NCI-H69 (cell line): ENCODE measurements at places on chromosomes 4 and X.

DNA sequence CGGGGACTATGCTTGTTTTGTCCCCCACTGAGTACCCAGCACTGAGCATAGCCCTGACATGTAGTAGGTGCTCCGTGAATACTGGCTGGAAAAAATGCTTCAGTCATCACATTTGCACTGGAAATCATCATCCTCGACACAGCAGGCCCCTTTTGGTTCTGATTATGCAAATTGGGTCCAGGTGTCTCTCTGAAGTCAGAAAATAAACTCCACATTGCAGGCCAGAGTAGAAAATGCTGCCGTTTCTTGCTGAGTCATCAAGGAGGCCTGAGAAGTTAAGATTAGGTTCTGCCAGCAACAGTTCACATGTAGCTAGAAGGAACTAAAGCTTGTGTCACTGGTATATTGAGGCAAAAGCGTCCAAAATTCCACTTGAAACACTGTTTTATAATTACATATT is 15.0 kb upstream of the STK32B start:
- DNase-seq, result no peak

DNA sequence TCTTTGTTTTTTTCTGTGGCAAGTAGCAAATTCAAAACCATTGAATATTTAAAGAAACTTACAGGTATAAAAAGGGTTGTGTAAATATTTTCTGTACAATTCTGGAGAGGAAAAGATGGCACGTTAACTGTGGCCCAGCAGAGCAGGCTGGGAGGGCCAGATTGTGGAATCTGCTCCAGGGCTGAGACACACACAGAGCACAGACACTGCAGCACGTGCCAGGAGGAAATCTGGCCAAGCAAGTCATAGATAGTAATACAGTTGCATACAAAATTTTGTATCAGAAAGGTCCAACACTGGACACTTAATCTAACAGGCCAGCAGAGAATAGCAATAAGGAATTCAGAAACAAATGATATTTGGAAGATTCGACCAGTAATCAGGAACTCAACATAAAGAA is 763.7 kb downstream of the PDHA2 start:
- DNase-seq, result no peak

GRCh38 chr4:104507112-104507511 is 12.4 kb upstream of the CXXC4 start:
- DNase-seq, result no peak

DNA sequence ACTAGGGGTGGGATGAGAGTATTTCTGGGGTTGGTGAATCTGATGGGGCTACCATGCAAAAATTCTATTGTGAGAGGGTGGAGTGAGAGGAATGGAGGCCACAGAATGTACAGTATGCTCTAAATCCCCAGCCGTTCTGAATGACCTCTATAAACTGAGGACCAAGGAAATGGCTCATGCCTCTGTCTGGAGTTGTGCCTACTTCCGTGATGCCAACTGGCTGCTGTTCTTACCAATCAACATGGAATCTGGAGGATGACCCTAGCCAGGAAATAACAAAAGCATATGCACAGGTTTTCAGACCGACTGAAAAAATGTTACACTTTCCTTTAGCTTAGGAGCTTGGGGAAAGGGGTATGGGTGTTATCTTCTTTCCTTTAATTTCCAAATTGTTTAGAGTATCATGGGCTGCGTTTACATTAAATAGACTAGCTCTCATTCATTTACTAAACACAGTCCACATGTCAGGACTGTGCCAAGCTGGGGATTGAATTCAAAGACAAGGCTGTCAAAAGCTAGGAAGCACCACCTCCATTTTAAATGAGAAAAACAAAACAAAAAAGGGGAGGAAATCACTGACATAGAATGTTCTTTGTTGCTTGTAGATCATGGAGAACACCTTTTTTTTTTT is 20.2 kb upstream of the CCKAR start:
- DNase-seq, result no peak

DNA sequence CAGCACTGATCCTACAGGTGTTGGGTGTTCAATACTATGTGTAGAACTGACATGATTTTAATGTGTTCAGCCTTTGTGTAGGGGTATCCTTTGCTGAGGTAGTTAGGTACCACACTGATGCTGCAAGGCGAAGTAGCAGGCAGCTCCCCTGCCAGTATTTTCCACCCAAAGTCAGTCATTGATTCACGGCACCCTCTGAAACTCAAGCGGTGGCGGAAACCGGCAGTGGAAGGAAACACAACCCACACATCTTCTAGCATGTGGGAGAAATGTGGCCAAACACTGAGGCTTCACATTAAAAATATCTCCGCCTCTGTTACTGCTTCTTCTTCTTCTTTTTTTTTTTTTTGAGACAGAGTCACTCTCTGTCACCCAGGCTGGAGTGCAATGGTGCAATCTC is 126.3 kb downstream of the AASDH start:
- DNase-seq, result no peak

DNA sequence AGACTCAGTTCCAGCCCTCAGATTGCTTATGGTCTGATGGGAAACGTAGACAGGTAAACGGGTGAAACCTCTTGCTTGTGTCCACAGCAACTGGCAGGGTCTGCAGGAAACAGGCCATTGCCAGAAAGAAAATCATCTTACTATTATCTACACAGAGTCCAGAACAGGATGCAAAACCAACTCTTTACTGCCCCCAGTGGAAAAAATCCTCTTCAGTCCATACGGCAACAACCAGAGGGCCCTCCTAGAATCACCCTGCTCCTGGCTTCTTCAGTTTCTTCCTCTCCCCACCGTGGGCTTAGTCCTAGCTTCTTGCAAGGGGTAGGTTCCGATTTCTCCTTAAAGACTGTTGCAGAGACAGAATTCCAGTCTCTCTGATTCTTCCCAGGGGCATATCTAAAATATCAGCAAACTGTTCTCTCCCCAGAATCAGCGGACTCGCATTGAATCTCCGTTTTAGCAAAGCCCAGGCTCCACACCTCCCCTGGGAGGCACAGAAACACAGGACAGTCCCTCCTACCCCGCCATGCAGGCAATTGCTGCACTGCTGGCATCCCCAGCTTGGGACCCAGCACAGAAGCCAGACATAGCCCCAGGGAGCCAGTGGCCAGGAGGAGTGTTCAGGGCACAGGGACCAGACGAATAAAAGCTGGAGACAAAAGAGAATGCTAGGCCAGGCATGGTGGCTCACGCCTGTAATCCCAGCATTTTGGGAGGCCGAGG is 41.0 kb upstream of the SH3RF1 start:
- peak; percentile 70 for DNase-seq

DNA sequence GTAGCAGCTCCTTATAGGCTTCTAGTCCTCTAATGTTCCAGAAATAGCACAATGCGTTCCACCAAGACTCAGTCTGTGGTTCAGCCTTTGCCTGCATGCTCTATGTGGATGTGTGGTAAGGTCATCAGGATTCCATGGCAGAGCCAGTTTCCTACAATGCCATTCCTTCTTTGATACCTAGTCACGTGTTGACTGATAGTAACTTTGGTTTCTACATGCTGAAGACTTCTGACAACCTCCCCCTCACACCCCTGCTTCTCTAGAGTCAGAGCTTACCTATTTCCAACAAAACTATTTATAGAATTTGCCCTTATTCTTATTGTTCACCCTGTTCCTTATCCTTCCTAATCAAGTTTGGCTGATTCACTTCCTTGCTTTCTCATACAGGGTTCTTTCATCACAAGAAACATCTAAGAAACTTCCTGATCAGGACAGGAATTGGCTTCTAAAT is 81.1 kb downstream of the CT47B1 start:
- no peak for DNase-seq

- no peak for DNase-seq
Observed at GRCh38 chrX:45400027-45400779, 199.5 kb upstream of the DIPK2B start.

DNA sequence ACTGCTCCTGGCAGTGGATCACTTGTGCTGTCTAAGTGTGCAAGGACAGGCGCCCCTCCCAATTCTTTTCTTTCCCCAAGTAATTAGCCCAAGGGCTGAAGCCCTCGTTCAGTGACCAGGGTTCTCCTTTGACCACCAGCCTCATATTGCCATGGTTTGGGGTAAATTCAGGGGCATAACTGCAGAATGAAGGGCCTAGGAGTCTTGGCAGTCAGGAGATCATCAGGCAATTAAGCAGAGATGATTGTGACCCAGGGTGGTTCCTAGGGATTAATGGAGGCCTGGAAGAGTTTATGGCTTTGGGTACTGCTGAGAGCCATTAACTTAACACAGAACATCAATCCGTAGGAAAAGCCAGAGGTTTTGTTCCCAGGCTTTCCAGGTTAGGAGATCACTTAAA is 170.7 kb downstream of the PTTG2 start:
- no peak for DNase-seq

- DNase-seq, result peak; percentile 63
Observed at GRCh38 chr4:140152751-140153418, 1.1 kb downstream of the MAML3 start.

DNA sequence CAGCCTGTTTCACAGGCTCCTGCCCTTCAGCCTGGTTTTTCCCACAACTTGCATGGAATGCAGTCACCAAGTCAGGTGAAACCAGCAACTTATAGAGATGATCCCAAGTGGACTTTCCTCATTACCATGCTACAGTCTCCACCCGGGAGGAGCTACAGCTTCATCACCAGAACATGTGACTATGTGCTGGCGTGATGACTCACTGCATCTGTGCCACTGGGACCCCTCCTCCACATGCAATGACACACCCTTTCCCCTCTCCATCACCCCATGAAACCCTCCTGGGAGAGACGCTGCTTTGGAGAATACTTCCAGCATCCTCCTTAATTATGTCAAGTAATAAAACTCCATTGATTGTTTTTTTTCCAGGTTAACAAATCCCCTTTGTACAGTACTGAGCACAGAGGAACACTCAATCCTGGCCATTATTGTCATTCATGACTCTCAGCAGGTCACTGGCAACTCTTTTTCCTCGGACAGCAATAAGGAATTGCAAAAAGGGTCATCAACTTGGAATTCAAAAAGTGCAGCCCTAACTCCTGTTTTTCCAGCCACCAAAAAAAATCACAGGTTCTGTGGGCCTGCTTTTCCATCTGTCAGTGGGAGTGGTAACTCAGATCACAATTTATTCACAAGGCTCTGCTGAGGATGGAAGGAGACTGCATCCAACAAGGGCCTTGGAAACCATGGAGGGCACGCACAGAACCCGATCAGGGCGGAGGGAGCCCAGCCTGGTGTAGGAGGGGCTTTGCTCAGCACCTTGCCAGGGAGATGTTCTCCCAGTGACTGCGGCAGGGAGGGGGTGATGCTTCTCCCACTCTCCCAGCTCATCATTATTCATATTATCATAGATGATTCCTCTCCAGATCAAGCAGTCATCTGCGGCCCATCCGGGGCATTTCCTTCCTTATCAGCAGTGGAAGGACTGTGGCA is 17.4 kb downstream of the QDPR start:
- peak; percentile 30 for DNase-seq

- no peak for DNase-seq
Observed at GRCh38 chr4:139740121-139740520, 74.5 kb downstream of the MGST2 start.

DNA sequence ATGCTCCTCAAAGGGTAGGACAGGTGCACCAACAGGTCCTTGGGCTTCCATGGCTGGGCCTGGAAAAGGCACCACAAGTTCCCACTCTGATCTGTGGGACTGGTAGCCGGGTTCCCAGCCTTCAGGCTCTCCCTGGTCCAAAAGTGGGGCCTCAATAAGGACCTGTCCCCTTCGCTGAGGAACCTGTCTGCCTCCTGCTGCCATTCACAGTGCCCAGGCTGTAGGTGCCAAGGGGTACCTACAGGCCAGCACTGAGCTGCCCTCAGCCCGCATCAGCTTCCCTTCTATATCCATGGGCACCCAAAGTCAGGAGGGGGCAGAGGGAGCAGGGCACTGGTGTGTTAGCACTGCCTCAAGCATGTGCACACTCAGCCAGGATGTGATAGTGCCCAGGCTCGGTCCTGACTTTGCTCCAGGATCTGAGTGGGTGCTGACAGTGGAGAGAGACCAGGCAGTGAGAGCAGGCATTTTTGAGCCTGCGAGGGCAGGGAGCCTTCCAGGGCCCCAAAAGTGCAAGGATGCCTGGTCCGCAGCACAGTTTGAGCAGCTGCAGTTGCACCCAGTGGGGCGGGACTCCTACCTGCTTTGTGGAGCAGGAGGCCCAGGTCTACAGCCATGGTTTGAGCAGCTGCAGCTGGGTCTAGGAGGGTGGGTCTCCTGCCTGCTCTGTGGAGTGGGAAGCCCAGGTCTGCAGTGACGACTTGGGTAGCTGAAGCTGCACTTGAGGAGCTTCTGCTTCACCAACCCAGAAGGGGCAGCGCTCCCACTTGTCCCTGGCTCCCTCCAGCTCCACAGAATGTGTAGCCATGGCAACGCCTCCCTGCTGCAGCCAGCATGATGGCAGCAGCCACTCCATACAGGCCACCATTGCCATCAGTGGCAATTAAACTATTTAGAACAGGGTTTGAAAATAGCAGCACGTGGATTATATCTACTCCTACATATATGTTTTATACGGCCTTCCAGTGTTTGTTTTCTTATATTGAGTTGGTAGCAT is 376.4 kb downstream of the KCTD8 start:
- DNase-seq, result no peak
